ENCODE measurements at places on chromosomes 1 and 21. TPM values are rescaled to one million over a fixed set of nuclear protein-coding genes. Genes with fewer than 3 reads are reported as not detected.

DNA sequence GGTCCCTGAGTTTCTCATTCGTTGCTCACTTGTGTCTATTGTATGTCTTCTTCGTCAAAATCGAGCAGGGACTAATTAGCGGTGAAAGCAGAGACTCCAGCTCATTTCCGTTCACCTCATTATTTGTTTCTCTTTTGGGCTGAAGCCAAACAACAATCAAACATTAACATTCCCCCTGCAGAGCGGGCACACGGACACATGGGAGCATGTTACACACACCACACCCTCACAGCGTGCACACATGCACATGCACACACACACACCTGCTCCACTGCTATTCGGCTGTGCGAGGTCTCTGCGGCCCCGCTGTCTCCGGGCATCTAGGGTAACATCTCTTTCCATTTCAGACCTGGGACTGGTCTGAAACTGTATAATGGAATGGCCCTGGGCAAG is 58.5 kb upstream of the LRRC8D start:
- DNase-seq = no peak

- no peak for DNase-seq
Observed at GRCh38 chr1:79744746-79745145, 738.2 kb upstream of the ADGRL4 start.

GRCh38 chr1:89332461-89332860 is 31.4 kb upstream of the GBP6 start:
- no peak for DNase-seq

DNA sequence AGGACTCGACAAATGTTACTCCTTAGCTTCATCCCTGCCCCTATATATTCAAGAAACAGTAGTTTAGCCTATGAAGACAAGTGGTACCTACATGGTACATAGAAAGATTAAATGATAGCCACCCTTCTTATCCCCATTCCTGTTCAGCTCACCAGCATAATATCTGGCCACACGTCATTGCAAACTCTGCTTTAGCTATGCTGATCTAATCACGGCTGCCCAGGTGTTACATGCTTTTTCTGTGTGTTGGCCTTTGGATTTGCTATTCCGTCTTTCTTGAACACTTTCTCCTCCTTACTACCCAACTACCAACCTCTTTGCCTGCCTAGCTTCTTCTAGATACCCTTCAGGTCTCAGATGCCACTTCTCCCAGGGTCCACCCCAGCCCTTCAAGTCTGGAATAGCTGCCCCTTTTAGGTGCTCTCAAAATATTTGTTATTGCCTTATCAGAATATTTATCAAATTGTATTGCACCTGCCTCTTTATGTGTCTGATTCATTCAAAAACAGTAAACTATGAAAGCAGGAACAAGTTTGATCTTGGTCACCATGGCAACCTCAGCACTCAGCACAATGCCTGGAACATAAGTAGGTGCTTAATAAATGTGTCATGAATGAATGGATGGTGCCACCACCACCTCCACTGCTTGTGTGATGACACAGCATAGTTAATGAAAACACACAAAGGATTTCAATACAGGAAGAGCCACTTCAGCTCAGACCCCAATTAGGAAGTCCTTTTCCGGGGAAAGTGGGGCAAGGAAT is 11.4 kb upstream of the DNASE2B start:
- no peak for DNase-seq

GRCh38 chr1:47521034-47521881 is 83.4 kb downstream of the FOXD2 start:
- DNase-seq = no peak

DNA sequence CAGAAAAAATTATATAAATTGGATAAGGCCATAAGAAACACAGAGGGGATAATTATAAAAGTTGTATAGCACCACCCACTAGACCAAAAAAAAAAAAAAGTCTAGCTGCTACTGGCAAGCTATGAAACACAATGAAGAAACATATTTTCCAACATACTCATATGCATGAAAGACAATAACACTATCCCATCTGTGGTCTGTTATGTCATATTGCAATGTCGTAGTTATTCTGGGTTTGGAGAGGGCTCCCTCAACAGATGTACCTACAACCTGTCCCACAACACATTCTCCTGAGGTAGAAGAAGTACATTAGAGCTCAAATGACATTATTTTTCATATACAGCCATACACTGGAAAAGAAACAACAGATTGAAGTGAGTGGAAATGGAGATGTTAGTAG is 517.6 kb upstream of the ADGRL4 start:
- no peak for DNase-seq

DNA sequence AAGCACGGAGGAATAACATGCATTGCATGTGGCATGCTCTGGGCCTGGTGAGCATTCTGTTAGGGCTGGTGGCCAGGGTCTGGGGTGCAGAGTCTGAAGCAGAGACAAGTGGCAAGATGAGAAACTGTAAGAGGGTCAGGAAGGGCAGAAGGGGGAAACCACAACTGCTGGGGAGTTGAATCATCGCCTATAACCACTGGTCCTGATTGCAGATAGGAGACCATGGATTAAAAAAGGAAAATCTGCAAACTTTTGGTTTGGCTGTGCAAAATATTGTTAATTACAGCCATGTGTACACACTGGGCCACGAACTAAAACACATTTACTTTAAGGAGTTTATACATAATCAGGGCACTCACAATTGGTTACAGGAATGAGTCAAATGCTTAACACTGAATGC is 76.6 kb downstream of the TGFBR3 start:
- DNase-seq = no peak

GRCh38 chr1:10225573-10225972 is 15.2 kb downstream of the KIF1B start:
- DNase-seq = no peak

GRCh38 chr1:184882957-184883815 is 91.1 kb downstream of the NIBAN1 start:
- no peak for DNase-seq

DNA sequence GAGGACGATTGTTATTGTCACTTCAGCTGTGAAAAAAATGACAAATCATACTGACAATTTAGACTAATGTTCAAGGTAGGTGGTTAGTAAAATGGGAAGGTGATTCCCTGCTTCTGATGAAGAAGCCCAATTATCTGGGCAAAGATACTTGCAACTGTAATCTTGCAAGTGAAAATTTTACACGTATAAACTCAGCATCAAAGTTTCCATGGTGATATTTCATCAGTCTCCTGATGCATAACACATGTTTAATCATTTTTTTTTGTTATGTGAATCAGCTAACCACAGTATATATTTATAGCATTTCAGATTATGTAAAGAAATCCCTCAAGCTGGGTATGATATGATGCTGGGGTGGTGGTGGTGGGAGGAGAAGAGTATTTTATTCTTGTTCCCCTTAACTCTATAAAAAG is 16.4 kb upstream of the KCNK1 start:
- DNase-seq = no peak

DNA sequence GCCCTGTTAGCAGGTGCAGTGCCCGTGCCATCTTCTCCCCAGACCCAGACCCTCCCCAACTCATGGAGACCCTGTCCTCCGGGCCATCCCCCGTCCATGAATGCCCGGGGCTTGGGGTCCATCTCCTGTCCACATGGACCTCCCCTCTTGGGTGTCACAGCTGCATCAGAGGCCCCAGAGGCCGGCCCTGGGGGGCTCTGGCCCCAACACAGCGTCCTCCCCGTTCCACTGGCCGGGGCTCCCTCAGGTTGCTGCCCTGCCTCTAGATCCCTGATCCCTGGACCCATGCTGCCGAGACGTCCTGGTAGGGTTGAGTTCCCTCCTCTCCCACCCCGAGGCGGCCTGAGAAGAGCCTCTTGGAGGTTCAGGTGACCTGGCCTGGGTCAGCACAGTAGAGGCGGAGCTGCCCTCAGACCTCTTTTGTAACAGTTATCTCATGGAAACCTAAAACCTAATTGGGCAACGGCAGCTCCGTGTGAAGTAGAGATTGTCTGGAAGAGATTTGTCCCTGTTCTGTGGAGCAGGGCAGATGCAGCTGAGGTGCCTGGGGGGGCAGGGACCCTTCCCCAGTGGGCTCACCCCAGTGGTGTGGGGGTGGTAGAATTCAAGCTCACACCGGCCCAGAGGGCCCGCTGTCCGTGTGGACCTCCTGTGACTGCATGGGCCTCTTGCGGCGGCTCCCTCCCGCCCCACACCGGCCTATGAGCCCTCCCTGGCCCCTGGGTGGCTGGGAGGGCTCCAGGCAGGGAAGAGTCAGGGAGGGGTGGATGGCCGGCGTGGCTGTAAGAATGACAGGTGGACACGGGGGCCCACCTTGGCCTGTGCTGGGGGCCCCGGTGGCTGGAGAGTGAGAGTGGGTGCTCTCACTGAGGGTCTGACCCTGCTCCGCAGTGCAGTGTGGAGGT is 56.1 kb downstream of the SKI start:
- DNase-seq = no peak

DNA sequence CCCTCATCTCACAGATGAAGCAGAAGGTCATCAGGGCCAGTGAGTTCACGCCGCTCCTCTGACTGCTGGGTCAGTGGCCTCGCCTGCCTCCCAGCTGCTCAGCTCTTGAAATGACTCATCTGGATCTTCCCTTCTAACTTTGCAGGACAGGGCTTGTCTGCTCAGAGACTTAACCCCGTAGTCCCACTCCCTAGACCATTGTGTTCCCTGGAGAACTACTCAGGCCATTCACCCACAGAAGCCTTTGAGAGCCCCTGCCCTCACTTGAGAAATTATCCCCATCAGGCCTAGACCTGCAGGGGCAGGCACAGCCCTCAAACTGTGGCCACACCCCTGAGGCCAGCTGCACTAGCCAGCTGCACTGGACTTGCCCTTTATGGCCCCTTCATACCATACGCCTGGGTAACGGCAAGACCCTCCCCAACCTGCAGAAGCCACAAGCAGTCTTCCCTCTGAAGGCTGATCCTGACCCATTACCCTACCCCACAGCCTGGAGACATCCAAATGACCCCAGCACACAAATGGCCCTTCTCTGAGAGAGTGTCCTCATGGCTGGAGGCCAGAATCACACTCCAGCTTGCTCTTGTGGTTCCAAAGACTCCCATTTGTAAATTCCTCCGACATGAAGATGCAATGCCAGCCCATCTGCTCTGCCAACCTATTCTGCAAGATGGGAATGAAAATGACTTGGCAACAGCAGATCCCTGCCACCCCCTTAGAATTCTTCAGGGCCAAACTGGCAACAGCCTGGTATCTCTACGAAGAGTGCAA is 33.2 kb downstream of the RCSD1 start:
- no peak for DNase-seq

GRCh38 chr1:22552021-22552420 is 11.3 kb upstream of the EPHA8 start:
- DNase-seq = no peak

DNA sequence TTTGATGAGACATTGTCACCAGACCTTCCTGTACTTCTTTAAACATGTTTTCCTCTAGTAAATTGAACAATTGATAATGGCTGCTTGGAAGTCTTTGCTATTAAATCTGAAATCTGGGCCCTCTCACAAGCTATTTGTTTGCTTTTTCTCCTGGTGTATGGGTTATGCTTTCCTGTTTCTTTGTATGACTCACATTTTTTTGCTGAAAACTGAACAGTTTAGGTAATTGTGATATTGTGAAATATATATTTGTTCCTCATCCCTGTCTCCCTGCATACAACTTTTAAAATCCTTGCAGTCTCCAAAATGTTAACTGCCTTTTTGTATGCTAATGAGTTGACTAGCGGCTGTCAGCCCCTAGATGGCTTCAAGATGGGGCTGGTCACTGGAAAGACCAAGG is 61.6 kb downstream of the MAP3K21 start:
- no peak for DNase-seq

DNA sequence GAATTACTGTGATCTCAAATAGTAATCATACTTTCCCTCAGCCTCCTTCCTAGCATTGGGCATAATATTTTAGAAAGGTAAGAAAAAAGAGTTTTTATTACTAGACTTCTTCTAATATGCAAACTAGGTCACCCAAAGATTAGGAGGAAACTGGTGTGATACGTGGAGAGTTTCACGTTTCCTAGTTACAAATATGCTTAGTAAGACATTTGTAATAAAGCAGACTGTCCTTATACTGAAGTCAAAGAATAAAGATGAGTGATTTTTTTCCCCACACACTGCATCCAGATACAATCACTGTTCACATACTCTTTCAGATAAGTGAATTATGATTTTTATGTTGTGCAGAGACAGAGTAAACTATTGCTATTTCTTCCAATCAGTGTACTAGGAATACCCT is 17.9 kb downstream of the LHX8 start:
- DNase-seq = no peak

- no peak for DNase-seq
Observed at GRCh38 chr1:55012661-55013060, 13.9 kb downstream of the BSND start.

DNA sequence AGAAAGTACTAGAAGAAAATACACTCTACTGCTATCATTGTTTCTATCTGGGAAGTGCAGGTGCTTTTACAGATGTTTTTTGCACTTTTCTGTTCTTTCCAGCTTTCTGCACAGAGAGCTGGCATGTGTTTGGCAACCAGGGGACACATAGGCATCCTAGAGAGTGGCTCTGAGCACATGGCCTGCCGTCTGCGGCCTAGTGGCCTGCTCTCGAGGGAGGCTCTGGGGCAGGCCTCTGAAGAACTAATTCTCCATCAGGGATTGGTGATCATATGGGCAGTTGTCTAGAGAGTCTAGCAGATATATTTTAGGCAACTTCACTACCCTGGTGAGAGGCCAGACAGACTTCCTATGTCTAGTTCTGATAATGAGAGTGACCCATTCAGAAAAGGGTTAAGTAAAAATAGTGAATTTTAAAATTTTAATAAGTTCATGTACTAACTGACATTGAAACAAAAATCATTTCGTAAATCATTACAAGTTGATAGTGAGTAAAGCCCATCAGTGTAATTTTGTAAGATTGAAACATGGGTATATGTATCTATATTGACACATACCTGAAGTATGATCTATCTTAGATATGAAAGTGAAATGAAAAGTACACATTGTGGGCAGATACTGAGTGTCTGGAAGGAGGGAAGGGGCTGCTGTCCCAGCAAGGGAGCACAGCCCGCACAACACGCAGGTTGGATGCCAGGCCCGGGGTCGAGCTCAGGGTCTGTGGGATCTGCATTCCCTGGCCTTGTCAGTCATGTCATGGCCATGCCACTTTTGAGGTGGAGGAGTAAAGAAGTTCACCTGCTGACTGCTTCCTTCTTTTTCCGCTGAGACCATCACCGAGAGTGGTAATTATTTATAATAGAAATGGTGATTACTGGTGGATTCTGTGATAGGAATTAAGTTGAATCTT is 79.8 kb downstream of the PCBP3 start:
- DNase-seq = no peak

- DNase-seq = no peak
Observed at GRCh38 chr1:173997791-173998190, 24.4 kb downstream of the RC3H1 start.

KDF1 gene
- 0.95 TPM for total RNA-seq

MCOLN3 gene
- total RNA-seq = 0.14 TPM

TDRD5 gene
- total RNA-seq = not detected

RERE gene
- total RNA-seq = 78.4 TPM

LPAR3 gene
- 0.87 TPM for total RNA-seq

ATP6V1G3 gene
- not detected for total RNA-seq

KCNJ9 gene
- not detected for total RNA-seq

FMOD gene
- total RNA-seq = not detected

LCE7A gene
- not detected for total RNA-seq

HSF2BP gene
- 0.59 TPM for total RNA-seq
